Left lung (tissue), 14 donors: ENCODE measurements at places on chromosomes 1 and 21. TPM values are rescaled to one million over a fixed set of nuclear protein-coding genes. Genes with fewer than 3 reads are reported as not detected.

DNA sequence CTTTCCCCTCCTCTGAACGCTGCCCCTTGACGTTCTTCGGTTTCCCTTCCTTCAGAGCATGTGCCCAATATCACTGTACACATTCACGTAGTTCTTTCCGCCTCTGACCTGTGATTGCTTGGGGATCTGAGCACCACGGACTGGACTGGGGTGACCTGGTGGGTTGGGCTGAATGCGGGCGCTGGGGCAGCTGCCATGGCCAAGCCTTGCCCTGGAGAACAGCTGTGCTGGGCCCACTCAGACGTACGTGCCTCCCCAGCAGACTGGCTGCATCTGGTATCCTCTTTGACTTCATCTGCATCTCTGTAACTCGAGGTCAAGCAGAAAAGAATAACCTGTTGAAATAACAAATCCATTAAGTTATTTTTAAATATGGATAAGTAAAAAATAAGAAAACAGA, 35.1 kb upstream of the DISC1 start:
- no peak for DNase-seq

DNA sequence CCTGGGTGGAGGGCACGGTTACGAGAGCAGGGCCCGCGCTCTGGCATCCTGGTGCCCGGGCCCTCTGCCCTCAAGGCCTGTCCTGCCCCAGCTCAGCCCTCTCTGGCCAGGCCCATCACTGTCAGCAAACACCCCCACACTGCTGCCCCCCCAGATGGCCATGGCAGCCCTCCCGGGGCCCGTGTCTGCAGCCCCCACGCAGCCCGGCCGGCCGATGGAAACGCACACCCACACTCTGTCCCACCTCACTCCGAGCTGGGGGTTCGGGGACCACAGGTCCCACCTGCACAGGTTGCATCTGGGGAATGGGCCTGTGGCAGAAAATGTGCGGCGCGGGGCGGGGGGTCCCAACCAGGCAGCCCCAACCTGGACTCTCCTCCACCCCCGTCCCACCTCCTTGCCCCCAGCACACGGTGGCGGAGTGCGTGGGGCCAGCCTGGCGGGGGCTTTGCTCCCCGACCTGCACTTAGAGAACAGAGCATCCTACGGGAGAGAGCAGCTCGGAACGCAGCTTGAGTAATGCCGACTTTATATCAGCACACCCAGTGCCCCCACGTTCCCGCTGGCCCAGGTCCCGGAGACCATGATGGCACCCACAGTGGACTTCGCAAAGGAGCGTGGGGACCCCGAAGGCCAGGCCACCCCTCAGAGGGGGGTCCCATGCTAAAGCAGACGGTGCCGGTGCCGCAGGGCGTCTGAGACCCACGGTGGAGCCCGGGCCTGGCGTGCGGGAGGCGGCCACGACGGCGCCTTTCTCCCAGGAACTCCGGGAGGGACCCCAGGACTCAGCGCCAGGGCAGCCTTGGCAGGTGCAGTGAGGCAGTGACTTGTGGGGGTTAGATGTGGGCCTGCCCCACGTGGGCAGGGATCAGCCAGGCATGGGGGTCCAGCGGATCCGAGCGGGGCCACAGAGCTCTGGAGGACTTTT, 7.5 kb upstream of the RNF223 start:
- no peak for DNase-seq

GRCh38 chr21:46559291-46559983, 45.4 kb downstream of the S100B start:
- no peak for DNase-seq

SDC3 gene
- 65.2 TPM for total RNA-seq
